ENCODE measurements at places on chromosomes 12 and 14.

GRCh38 chr12:52647601-52648000 lies 4.4 kb downstream of the KRT2 start:
- no peak for DNase-seq

- DNase-seq, result no peak
These were observed 42.8 kb downstream of the RPGRIP1 start for GRCh38 chr14:21322716-21323115.

DNA sequence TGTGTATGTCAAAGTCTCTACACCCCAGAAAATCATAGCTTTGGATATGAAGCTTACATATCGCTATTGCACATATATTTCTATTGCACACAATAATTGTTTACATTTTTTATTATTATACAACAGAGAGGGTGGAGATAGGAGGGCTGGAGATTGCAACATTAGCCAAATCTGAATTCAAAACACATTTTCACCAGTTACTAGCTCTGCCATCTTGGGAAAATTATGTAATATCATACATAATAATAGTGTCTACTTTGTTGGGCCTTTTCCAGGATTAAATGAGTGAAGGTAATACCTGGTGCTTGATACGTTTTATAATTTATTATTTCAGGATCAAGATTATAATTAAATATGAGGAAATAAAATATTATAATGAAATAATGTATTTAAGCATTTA lies 507.4 kb upstream of the TBX3 start:
- no peak for DNase-seq

- no peak for DNase-seq
These were observed 165.1 kb upstream of the LMNTD1 start for GRCh38 chr12:25718081-25718731.

DNA sequence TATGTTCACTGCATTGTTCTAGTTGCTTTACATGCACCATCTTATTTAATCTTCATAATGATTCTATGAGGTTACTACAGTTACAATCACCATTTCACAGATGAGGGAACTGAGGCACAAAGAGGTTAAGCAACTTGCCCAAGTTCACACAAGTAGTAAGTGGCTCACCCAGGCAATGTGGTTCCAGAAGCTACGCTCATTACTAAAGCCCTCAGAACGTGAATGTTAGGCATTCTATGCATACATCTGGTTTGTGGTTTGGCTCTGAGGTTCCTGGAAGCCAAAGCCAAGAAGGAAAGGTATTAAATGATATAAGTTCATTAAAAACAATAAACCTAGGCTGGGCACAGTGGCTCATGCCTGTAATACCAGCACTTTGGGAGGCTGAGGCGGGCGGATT lies 14.4 kb upstream of the VRTN start:
- no peak for DNase-seq

- no peak for DNase-seq
These were observed 124.2 kb downstream of the GLT1D1 start for GRCh38 chr12:128977441-128977840.

DNA sequence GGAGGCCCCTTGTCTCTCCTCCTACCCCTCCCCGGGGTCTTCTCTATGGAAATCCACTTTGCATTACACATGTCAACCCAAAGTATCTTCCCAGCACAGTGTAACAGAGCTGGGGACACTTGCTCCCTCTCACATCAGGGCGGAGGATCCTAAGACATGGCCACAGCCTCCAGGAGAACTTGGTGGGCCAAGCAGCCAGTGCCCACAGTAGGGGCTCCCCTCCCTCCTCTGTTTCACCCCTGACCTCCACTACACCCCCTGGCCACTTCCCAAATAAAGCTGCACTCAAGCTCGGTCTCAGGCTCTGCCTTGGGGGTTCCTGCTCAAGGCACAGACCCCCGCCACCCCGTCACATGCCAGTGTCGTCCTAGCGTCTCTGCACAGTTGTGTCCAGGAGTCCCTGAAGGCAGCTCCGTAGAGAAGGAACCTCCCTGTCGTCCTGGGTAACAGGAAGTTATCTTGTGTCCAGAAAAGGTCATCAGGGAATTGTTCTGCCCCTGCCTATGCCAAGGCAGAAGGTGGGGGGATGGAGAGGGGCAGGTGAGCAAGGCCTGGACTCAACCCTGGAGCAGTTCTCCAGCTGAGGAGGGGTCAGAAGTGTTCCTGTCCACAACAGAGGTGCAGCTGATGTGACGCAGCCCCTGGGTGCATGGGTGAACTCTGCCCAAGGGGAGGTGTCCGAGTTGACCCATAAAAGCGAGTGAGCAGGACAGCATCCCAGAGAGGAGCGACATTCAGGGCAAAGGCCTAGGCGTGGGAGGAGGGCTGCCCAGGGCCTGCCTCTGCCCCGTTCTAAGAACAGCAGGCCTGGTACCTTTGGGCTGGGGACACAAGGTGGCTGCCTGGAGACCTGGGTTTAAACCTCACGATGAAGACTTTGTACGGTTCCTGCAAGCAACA lies 25.5 kb downstream of the DIO3 start:
- DNase-seq, result no peak

DNA sequence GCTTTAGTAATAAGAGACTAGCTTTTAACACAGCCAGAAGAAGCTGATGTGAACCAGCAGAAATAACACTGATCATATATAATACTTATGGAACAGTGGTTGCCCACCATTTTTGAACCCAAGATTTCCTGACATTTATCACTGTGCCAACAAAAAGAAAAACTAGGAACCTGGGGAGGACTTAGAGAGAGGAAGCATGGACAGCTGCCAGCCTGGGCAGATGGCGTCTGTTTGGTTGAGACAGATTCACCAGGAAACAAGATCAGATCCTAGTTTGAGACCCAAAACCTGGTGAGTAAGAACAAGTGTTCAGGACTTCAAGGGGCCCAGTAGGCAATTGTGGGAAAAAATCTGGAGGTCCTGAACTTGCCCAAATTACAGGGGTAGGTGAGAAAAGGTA lies 95.3 kb downstream of the BICD1 start:
- no peak for DNase-seq

GRCh38 chr14:29355331-29355730 lies 572.3 kb downstream of the PRKD1 start:
- no peak for DNase-seq

- DNase-seq, result no peak
These were observed 31.8 kb downstream of the MAX start for GRCh38 chr14:65070471-65070976.
